ENCODE measurements at places on chromosomes 16 and 17. TPM values are rescaled to one million over a fixed set of nuclear protein-coding genes. Genes with fewer than 3 reads are reported as not detected.

DNA sequence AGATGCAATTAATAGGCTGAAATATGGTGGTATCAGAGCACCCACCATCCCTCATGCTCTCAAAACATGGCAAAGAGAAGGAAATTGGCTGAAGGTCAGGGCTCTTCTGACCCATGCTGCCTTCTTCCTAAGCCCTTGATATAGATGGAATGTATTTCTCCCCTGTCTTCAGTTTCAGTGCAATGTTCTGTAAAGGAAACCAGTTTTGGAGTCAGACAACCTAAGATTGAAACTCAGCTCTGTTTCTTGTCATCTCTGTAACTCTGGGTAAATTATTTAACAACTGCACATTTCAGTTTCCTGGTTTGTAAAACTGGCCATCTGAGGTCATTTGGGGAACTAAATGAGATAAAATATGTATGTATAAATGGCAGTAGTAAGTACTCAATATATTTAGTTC is 243.9 kb downstream of the CA10 start:
- no peak for DNase-seq

DNA sequence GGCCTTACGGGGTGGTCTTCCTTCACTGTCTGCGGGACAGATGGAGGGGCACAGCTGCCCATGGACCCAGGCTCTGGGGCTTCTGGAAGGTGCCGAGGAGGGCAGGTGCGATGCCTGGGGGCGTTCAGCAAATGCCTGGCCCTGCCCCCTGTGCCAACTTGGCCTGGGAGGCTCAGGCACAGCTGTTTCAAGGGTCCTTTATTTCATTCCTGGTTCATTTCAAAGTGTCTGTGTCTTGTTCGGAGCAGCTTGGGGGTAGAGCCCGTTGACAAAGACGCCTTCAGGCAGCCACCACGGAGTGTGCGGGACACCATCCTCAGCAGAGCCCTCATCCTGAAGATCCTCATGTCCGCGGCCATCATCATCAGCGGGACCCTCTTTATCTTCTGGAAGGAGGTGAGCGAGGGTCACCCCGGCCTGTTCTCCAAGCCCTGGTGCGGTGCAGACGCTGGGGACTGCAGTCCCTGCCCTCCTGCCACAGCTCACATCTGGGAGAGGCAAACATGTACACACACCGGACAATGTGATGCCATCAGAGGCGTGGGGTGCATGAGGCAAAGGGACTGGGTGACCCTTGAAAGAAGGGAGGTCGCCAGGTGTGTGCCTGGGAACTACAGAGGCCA is 43.9 kb downstream of the MEAK7 start:
- no peak for DNase-seq

- DNase-seq: no peak
Observed at GRCh38 chr16:11561454-11561805, 25.3 kb downstream of the LITAF start.

DNA sequence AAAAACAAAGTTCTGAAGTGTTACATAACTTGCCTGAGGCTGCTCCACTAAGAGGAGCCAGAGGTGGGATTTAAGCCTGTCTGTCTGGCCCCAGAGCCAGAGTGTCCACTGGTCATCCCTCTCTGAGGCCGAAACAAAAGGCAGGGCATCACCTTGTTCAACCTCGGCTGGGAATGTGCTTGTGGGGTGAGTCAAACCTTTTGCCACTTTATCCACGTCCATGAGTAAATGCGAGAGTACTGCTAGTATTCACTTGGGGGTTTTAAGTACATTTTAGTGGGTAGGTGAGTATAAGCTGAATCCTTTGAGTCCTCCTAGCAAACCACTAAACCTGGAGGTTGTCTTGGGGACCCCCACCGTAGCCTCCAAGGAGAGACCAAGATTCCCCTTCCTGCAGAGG is 103.5 kb downstream of the STX8 start:
- no peak for DNase-seq

DNA sequence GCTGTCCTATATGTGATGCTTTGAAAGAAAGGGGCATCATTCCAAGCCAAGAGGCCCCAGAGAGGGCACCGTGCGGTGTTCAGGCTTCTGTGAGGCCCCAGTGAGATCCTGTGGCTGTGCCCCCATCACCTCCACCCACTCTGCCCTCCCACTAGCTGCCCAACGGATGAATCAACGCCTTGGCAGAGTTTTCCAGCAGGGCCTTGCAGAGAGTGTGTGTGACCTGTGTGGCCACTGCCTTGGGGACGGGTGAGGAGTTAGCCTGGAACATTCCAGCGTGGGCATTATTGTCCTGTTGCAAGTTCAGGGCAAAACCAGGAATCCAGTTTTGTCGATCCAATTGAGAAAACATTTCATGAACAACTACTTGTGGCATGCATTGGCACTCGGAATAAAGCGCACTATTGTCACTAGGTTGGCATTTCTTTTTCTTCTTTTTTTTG is 53.7 kb downstream of the SF3B3 start:
- DNase-seq: no peak

DNA sequence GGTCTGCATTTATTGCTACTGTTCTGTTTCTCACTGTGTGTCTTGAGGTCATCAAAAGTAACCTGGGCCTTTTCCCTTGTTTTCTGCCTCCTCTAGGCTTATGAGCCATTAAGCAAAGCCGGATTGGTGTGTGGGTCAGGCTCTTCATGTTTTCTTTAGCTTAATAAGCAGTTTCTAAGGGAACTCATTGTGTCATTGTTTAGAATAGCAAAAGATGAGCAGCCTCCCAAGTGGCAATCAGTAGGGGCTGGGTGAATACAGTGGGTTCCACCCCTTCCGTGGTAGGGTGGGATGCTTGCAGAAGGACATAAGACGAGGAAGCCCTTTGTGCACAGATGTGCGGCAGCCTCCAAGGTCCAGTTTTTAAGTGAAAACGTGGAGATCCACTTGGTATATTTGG is 34.5 kb downstream of the ABCC1 start:
- no peak for DNase-seq

- no peak for DNase-seq
Observed at GRCh38 chr16:85507342-85507741, 105.8 kb upstream of the GSE1 start.

GRCh38 chr16:53510704-53511070 is 7.7 kb upstream of the AKTIP start:
- DNase-seq: no peak

C17orf58 gene
- total RNA-seq: 13.0 TPM

KRTAP4-3 gene
- total RNA-seq: not detected

ARHGDIG gene
- 3.7 TPM for total RNA-seq

All from Peyer's patch (tissue), 4 donors.